Activated CD4-positive, alpha-beta T cell treated with anti-CD3 and anti-CD28 coated beads for 36 hours (primary cell): ENCODE measurements at places on chromosomes 4 and X. TPM values are rescaled to one million over a fixed set of nuclear protein-coding genes. Genes with fewer than 3 reads are reported as not detected.

DNA sequence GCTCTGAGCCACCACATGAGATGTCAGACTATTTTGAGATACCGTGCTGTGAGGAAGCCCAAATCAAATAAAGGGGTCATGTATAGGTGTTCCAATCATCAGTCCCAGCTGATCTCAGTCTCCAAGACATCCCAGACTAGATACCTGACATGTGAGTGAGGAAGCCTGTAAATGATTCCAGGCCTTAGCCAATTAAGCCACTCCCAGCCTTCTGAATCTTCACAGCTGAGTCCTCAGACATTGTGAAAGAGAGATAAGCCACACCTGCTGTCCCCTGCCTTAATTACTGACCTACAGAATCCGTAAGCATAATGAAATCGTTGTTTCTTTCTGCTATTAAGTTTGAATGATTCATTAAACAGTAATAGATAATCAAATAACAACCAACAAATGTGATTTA, 671.4 kb downstream of the ZNF674 start:
- H3K27me3 ChIP-seq: no peaks in the 10 kb centered on the region
- H3K4me1 ChIP-seq: peaks cover 8% of the 10 kb centered on the region
- no peaks in the 10 kb centered on the region for H3K36me3 ChIP-seq
- no peak overlapping the region for H3K4me3 ChIP-seq

- peaks cover 72% of the 10 kb centered on the region for H3K36me3 ChIP-seq
- no peak for DNase-seq
- H3K4me1 ChIP-seq: peaks cover 34% of the 10 kb centered on the region
- no peak overlapping the region for H3K4me3 ChIP-seq
- no peaks in the 10 kb centered on the region for H3K27me3 ChIP-seq
Measured at GRCh38 chrX:78124307-78124706, 15.1 kb downstream of the TAF9B start.

DNA sequence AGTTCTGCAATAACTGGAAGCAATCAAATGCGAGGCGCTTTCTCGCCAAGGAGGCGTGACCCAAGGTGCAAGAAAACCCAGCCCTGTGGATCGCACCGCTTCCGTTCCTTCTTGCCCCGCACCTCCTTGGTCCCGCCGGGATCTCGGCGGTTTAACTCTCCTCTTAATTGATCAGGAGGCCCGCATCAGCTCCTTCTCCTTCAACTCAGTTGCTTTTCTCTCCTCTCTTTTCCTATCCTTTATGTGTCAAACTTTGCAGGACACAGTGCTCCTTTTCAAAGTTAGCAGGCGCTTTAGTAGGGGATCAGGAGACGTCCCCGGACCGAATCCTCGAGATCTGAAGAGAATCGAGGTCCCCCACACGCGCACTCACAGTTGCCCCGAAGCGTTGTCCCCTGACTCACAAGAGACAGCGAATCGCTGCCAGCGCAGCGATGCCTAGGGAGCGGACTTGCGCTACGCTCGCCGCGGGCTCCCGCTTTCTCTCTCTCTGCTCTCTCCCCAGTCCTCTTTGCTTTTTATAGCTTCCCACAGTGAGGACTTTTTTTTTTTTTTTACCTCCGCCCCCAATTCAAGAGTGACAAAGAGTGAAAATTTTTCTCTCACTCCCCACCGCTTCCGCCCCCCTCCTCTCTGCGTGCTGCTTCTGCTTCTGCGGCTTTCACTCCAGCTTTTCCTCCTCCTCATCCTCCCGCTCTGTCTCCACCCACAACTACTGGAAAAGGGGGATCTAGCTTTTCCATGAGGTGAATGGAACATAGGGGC, at the start of gene DKK2:
TSS of gene DKK2 (minus strand) at position 495 of the 765 bp plus-strand sequence. CDS start 722 bp downstream, outside the sequence.
- H3K4me3 ChIP-seq: peak within 1 kb of the TSS; percentile 61
- peaks cover 24% of the 10 kb centered on the region for H3K4me1 ChIP-seq
- H3K27ac ChIP-seq: peak within 1 kb of the TSS; percentile 21
- no peaks in the 10 kb centered on the region for H3K36me3 ChIP-seq
- peaks cover 56% of the 10 kb centered on the region for H3K27me3 ChIP-seq
- peak; percentile 40 for DNase-seq

DNA sequence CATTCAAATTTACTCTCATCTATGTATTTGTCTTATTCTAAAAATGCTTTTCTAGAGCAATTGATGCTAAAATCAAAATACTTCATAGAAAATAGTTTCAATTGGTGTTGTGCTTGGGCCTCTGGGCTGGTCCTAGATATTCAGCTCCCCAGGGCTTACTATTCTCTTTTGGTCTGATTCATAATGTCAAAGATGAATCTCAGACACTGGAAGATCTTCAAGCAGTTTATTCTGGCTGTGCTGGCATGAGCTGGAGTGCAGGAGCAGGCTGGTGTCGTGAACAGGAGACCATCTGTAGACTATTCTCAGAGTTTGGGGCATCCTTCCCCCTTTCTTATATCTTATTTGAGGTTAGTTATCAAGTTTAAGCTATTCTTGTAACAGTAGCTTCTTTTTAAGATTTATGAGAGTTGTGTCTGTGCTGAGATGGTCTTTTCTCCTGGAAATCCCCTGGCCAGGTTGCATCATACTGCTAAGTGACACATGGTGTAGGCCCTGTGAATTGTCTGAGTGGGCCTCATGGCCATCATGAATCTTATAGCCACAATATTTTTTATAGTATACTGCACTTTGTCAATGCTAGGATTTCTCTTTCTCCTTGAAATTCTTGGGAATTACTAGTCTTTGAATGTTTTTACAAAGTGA, 1624.0 kb upstream of the IGFBP7 start:
- no peak overlapping the region for H3K4me3 ChIP-seq
- H3K27ac ChIP-seq: no peak overlapping the region

DNA sequence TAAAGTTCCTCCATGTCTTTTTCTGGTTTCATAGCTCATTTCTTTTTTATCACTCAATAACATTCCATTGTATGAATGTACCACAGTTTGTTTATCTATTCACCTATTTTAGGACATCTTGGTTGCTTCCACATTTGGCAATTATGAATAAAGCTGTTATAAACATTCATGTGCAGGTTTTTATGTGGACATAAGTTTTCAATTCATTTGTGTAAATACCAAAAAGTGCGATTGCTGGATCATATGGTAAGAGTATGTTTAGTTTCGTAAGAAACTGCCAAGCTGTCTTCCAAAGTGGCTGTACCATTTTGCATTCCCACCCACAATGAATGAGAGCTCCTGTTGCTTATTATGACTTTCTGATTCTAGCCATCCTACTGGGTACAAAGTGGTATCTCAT, 36.3 kb upstream of the ZFX start:
- no peaks in the 10 kb centered on the region for H3K36me3 ChIP-seq
- no peaks in the 10 kb centered on the region for H3K4me1 ChIP-seq
- H3K27me3 ChIP-seq: no peaks in the 10 kb centered on the region
- H3K4me3 ChIP-seq: no peak overlapping the region

Gene SMIM43
- total RNA-seq: not detected
